Activated CD4-positive, alpha-beta T cell treated with anti-CD3 and anti-CD28 coated beads, Interleukin-2, amount 50 U/mL, for 1 hour (primary cell): ENCODE measurements at places on chromosomes 11 and 22.

DNA sequence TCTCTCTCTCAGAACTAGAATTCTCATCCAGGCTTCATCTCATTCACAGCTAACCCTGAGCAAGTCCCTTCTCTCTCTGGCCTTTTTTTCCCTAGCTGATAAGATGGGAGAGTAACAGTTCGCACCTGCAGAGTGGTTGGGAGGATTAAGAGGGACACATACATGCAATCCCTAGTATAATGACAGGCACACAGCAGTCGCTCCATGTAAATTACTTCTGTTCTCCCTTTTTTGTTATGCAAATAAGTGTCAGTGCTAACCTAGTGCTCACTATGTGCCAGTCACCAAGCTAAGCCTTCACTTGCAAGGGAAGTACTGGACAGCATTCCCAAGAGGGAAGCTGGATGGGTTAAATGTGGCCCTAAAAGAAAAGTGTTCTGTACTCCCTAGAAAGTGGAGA, 63.4 kb downstream of the TENM4 start:
- no peak for DNase-seq

DNA sequence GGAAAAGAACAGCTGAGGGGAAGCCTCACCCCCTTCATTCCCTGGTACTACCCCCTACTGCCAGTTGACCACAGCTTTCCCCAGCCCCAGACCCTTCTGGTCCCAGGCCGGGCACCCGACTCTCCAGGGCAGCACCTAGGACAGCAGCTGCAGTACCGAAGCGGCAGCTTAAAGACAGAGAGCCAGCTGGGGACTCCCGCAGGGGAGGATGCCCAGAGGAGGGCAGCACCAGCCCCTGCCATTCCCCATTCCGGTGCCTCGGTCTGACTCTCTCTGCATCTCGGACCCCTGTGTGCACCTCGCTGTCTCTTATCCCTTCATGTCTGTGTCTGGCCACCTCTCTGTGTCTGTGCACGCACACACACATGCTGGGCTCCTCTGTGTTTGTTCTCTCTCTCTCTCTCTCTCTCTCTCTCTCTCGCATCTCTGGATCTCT, 9.4 kb downstream of the IGSF9B start:
- DNase-seq = peak; percentile 64

- DNase-seq = no peak
These were observed 51.8 kb downstream of the ARFGAP3 start for GRCh38 chr22:42805016-42805997.

DNA sequence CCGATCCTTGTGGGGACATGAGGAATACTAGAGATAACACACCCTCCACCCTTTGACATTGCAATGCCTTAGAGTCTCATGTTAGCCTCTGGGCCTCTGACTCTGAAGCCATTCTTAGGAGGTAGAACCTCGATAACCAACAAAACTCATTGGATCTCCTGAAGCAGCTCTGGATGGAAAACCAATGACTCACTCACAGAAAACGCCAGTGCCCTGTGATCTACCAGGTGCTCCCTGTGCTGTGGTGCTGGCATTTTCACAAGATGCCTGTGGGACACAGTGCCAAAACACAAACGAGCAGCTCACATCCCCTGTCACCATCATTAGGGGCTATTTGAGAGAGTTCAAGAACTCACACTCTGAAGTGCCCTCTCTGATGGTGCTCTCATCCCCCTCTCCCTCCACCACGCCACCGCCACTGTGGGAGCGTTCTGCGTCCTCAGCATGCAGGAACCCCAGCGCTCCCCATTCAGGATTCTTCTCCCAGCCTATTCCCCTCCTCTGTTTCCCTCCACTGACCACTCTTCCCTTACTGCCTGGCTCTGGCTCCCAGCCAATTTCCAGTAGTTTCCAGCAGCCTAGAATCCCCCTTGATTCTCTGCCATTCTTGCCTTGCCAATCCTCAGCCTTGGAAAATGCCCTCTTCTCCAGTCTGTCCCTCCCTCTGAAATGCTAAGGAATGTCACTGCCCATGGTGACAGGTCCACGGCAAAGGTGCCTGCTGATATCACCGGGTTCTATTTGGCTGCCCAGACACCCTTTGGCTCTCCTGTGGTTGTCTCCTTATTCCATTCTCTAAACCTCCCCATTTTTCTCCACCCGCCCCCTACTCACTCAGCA, 4.7 kb upstream of the POLD4 start:
- no peak for DNase-seq

DNA sequence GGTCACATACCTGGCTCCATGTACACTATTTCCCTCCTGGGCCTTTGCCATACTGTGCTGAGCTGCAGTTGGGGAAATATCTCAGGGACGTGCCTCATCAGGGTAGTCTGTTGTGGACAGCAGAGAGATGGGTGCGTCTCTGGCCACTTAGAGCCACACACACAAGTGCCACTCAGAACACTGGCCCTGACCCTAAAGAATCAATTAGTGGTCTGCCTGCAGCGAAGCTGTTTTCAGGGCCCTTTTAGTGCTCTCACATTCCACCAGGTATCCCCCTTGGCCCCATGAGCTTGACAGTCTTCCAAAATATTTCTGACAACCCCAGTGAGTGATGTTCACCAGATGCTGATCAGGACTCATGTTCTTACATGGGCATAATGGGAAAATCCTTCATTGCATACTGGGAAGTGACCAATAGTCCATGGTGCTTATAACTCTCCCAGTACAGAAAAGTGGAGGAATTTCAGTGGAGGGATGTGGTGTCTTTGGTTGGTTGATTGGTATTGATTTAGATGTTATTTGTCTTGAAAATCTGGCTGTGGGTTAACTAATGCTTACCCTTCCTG, 66.1 kb downstream of the ME3 start:
- no peak for DNase-seq

GRCh38 chr22:43852573-43853327, 9.6 kb downstream of the SULT4A1 start:
- no peak for DNase-seq

GRCh38 chr22:35840302-35840739, 122.6 kb downstream of the APOL5 start:
- no peak for DNase-seq
